GM12878 (cell line): ENCODE measurements at places on chromosomes 7 and 10. TPM values are rescaled to one million over a fixed set of nuclear protein-coding genes. Genes with fewer than 3 reads are reported as not detected.

The ZNF727 gene
- polyA plus RNA-seq = not detected in 2 replicates

The DYDC2 gene
- not detected in 2 replicates for polyA plus RNA-seq

The ELFN1 gene
- not detected in 2 replicates for polyA plus RNA-seq

The ACTL6B gene
- not detected in 2 replicates for polyA plus RNA-seq

The SPDYE6 gene
- polyA plus RNA-seq = 1.7 and 2.3 TPM in 2 replicates

The NOD1 gene
- polyA plus RNA-seq = 6.4 and 8.1 TPM in 2 replicates

The PON1 gene
- not detected in 2 replicates for polyA plus RNA-seq

The CHCHD2 gene
- 1,201 and 1,252 TPM in 2 replicates for polyA plus RNA-seq

The CYP3A5 gene
- 0.70 and 1.3 TPM in 2 replicates for polyA plus RNA-seq

The ITGA8 gene
- polyA plus RNA-seq = not detected in 2 replicates

The ASAH2 gene
- 1.1 and 1.5 TPM in 2 replicates for polyA plus RNA-seq

The RFC2 gene
- 129 and 135 TPM in 2 replicates for polyA plus RNA-seq

The CUZD1 gene
- polyA plus RNA-seq = 0.67 and 0.96 TPM in 2 replicates

The ABCC2 gene
- 0.21 and 0.27 TPM in 2 replicates for polyA plus RNA-seq

The ASB4 gene
- not detected in 2 replicates for polyA plus RNA-seq

The OLAH gene
- polyA plus RNA-seq = 0.26 TPM in 1 of 2 replicates, not detected in the other

The DLX6 gene
- polyA plus RNA-seq = not detected in 2 replicates

The NUTM2B gene
- not detected in 2 replicates for polyA plus RNA-seq

The BAIAP2L1 gene
- polyA plus RNA-seq = 53.8 and 58.3 TPM in 2 replicates

The AKR1E2 gene
- not detected in 2 replicates for polyA plus RNA-seq

The GBX1 gene
- not detected in 2 replicates for polyA plus RNA-seq

The ANKRD2 gene
- not detected in 2 replicates for polyA plus RNA-seq

The DUS4L gene
- polyA plus RNA-seq = 12.2 and 15.3 TPM in 2 replicates

The DOCK4 gene
- polyA plus RNA-seq = 0.28 and 0.59 TPM in 2 replicates

The NKX1-2 gene
- not detected in 2 replicates for polyA plus RNA-seq

The CC2D2B gene
- polyA plus RNA-seq = 0.54 and 0.84 TPM in 2 replicates

The WDFY4 gene
- polyA plus RNA-seq = 41.9 and 45.2 TPM in 2 replicates

The VCL gene
- 38.4 and 40.7 TPM in 2 replicates for polyA plus RNA-seq

The PPP1R3C gene
- 0.08 TPM in 1 of 2 replicates, not detected in the other for polyA plus RNA-seq

The SKIDA1 gene
- 0.26 and 0.78 TPM in 2 replicates for polyA plus RNA-seq

The TUBAL3 gene
- polyA plus RNA-seq = not detected in 2 replicates

The TMEM106B gene
- 13.3 and 20.3 TPM in 2 replicates for polyA plus RNA-seq

The CSTF2T gene
- 8.7 and 10.1 TPM in 2 replicates for polyA plus RNA-seq

The TEX36 gene
- polyA plus RNA-seq = not detected in 2 replicates

The KIF5B gene
- polyA plus RNA-seq = 33.5 and 37.2 TPM in 2 replicates

The HOXA7 gene
- not detected in 2 replicates for polyA plus RNA-seq

The MDFIC gene
- 7.2 and 7.3 TPM in 2 replicates for polyA plus RNA-seq

The DIP2C gene
- 0.01 and 0.08 TPM in 2 replicates for polyA plus RNA-seq

The PLAC9 gene
- polyA plus RNA-seq = not detected in 2 replicates

The CYP2C19 gene
- polyA plus RNA-seq = not detected in 2 replicates

The LIPF gene
- polyA plus RNA-seq = not detected in 2 replicates

The AKR1C8 gene
- not detected in 2 replicates for polyA plus RNA-seq

The ADAMTS14 gene
- not detected in 2 replicates for polyA plus RNA-seq

The CARD11 gene
- polyA plus RNA-seq = 19.3 and 26.1 TPM in 2 replicates
